Fibroblast of skin of back (primary cell): ENCODE measurements at places on chromosomes 6 and 20.

GRCh38 chr6:33927112-33927511 is 123.3 kb upstream of the MLN start:
- no peak for DNase-seq

- no peak for DNase-seq
Observed at GRCh38 chr20:51581571-51581970, 39.1 kb upstream of the NFATC2 start.

- no peak for DNase-seq
Observed at GRCh38 chr6:132005178-132005577, 54.0 kb upstream of the CCN2 start.

DNA sequence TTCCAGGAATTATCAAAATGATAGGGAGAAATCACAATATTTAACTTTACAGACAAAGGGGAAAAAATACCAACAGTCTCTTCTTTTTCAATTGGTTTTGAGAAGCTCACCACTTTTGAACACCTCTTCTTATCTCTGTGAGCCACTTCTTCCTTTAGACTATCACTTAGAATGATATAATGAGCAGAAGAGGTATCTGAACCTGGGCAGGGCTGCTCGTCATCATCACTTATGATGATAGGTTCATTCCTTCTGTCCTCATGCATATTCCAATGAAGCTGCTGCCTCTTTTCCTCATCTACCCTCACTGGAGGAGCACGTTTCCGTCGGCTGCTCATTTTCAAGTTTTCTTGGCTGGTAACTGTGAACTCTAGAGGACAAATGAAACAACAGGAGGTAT is 9.2 kb downstream of the SHPRH start:
- DNase-seq: no peak

- no peak for DNase-seq
Observed at GRCh38 chr6:89974834-89975233, 80.6 kb downstream of the GJA10 start.

DNA sequence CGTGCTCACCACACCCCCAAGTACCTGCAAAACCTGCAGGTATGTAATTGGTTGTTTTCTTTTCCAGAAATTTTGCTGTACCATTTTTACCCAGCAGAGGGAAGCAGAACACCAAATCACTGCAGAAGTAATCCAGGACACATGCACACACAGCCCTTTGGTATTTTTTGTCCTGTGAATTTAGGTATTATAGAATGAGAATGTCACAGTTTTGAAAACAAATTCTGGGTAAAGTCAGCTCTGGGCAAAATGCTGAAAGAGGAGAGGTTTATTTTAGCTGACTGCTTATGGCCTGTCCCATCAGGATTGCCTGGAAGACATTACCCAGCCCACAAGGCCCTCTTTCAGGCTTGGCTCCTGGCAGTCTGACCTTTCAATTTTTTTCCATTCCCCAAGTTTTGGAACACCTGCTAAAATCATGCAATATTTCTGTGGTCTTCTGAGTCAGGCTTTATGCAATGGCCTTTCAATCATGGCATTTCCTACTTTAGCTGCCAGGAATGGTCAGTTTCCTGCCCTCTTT is 3.5 kb upstream of the EFHC1 start:
- peak; percentile 68 for DNase-seq

DNA sequence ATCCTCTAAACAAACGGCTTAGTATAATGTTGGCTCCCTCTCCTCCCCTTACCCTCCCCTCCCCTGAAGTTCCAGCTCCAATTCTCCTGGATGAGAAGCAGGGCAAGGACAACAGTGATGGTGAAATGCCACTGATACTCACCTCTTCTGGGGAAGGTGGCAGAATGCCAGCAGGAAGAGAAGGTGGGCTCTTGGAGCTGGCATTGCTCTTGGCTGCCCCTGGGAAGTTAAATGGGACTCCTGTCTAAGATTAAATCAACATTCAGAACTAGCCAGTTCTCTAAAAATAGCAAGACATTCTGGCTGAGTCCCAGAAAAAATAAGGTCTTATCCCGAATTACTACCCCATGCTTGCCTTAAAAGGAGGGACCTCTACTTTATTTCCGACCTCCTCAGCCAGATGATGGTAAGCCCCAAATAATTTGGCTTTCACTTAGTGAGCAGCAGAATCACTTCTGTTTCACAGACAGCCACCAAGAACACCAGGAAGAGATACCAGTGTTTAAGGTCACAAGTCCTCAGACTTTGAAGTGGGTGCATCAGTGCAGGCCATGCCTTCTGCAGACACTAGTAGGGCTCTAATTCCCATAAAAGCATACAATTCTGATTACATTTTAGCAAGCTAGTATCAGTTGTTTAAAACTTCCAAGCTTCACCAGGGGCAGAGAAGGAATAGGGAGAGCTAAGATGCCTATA is 46.0 kb upstream of the IL17A start:
- DNase-seq: no peak

DNA sequence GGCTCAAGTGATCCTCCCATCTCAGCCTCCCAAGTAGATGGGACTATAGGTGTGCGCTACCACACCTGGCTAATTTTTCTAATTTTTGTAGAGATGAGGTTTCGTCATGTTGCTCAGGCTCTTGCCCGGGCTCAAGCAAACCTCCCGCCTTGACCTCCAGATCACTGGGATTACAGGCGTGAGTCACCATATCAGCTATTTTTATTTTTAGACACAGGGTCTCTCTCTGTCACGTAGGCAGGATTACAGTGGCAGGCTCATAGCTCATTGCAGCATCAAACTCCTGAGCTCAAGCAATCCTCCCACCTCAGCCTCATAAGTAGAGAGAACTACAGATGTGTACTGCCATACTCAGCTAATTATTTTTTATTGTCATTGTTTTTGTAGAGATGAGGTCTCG is 41.7 kb downstream of the SLC23A2 start:
- DNase-seq: peak; percentile 21

DNA sequence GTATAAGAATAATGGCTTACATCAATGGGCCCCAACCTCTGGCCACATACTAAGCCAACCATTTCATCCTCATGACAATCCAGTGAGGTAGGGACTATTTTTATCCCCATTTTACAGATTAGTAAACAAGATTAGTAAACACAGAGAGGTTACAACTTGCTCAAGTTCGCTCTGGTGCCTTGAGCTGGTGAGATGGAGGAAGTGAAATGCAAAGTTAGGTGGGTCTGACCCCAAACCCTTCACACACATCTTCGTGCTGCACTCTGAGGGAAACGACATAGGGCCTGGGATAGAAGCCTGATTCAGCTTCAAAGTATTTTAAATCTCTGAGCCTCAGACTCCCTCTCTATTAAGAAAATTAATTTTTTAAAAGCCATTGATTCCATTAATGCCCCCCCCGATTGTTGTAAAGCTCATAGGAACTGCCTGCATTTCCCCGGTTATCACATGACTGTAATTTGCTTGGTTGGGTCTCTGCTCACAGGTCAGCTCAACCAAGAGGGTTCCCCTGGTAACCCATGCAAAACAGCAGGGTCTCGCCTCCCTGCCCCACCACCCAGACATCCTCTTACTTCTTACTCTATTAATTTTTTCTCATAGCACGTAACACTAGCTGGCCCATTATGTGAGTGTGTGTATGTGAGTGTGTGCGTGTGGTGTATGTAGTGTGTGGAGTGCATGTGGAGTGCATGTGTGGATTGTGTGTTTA is 221.2 kb downstream of the MAFB start:
- no peak for DNase-seq

DNA sequence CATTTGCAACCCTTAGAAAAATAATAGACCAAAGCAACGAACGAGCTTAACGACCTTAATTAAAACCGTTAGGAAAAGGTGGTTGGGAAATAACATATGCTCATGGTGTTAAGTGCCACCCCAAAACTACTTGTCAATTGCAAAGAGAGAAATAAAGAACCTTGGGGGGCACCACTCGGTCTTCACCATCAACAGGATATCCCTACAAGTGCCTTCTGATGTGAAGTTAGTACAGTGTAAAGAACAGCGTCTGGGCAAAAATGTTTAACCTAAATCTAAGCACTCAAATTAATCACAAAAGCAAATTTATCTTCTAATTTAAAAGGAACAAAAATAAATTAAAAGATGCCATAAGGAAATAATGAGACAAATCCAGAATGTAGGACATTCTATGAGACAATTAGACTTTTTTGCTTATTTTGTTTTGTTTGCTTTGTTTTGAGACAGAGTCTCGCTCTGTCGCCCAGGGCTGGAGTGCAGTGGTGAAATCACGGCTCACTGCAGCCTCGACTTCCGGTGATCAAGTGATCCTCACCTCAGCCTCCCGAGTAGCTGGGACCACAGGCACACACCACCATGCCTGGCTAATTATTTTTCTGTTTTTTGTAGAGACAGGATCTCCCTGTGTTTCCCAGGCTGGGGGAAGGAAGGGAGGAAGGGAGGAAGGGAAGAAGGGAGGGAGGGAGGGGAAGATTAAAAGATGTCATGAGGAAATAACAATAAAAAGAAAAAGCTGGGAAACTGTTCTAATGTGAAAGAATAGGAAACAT is 41.3 kb upstream of the BTN3A2 start:
- no peak for DNase-seq

DNA sequence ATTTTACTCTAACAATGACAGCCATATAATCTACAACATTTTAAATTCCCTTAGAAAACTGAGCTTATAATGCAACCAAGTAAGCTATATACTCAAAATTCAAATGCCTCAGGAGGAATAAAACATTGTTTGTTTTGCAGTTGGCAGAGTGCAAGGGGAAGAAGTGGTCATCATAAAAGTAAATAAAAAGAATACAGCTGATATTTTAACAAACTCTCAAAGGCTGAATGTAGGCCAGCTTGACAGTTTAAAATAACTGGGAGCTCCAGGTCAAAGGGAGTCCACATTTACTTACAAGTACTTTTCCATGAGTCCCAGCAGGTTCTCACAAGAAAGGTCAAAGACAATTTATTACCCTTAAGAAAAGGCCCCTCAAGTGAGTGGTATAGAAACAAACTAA is 589.8 kb downstream of the BCKDHB start:
- DNase-seq: no peak

DNA sequence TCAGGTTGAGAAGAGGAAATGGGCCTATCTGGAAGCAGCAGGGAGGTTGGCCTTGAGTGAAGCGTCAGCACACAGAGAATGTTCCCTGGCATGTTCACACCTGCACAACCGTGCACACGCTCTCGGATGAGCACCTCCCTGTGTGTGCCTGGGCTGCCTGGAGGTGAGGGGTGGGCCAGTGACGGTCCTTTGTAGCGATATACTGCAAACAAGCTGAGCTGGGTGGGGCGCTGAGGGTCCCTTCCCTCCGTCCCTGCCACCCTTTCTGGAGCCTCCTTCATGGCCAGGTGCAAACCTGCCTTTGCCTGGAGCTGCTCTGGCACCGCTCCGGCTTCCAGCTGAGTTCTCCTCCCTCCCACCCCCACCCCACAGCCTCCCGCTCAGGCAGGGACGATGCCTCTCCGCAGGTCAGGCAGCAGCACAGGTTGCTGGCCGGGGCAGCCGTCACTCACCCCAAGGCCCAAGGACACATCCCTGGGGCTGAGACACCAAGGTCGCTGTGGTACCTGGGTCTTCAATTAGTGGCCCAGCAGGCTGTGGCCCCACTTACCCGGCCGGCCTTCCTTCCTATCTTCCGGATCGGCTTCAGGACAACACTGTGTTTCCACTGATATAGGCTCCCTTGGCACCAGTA is 111.6 kb downstream of the ERMARD start:
- no peak for DNase-seq

DNA sequence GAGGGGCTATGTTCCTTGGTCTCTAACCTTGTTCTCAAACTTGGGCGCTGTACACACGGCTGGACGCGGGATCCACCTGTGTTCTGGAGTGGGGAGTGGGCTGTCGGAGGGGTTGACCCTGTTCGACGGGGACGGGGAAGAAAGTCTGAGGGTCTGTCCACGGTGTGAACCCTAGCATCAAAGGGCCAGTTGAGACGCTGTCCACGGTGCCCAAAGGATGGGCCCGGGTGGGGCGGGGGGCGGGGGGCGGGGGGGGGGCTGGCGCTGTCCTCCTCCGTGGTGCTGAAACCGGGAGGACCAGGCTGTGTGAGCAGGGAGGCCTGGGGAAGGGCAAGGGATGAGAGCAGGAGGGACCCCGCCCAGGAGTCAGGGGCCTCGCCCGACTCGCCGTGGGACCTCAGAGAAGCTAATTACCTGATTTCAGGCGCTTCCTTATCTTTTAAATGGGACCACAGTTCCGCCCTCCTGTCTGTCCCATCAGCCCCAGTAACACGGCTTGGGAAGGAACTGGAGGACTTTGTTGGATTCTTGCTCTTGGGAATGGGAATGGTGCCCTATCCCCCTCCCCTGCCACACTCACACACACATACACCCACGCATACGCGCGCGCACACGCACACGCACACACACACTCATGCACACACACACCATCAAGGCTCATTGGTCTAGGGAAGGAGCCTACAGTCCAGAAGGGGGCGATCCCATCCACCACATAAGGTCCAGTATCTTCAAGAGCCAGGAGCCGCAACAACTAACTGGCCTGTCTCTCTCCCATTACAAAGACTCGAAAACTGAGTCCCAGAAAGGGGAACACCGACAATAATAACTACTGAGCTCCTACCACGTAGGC is 1.0 kb upstream of the VSTM2L start:
- peak; percentile 56 for DNase-seq

GRCh38 chr20:63703471-63703975 is 4.3 kb downstream of the ARFRP1 start:
- DNase-seq: no peak

DNA sequence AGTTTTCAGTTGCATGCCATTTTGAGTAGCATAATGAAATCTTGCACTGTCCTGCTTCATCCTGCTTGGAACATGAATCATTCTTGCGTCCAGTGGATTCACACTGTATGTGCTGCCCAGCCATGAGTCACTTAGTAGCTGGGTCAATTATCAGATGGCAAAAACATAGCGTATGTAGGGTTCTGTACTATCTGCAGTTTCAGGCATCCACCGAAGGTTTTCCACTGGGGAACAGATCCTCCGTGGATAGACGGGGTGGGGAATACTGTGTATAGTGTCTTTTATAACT is 61.4 kb downstream of the IL22RA2 start:
- DNase-seq: peak; percentile 37

GRCh38 chr6:56314683-56315523 is 67.5 kb upstream of the COL21A1 start:
- peak; percentile 35 for DNase-seq

- no peak for DNase-seq
Observed at GRCh38 chr6:89204096-89204495, 13.1 kb downstream of the GABRR1 start.

- no peak for DNase-seq
Observed at GRCh38 chr6:49530141-49530776, 20.2 kb upstream of the C6orf141 start.

DNA sequence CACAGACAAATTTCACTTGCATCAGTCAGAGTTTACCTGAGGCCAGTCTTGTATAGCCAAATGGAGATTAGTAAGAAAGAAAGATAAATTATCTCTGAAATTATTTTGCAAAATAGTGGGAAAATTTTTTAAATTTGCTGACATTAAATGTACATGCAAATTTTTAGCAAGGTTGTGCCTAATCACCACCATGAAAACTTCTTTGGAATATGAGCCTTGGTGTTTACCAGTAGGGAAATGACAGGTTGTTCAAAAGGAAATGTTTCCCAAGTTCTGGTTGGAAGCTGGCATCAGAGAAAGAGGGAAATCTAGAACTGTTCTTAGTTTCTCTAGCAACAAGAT is 34.4 kb upstream of the LOC128125822 start:
- no peak for DNase-seq

GRCh38 chr20:63554361-63555278 is 661 bp downstream of the FNDC11 start:
- no peak for DNase-seq

GRCh38 chr6:4941782-4942672 is 61.8 kb downstream of the RPP40 start:
- peak; percentile 94 for DNase-seq

- peak; percentile 11 for DNase-seq
Observed at GRCh38 chr6:28446818-28447511, 3.7 kb upstream of the ZSCAN23 start.
